HEK293T (cell line): ENCODE measurements at places on chromosomes 3 and 15.

GRCh38 chr15:101118116-101118515 is 133.7 kb downstream of the CHSY1 start:
- DNase-seq: no peak

GRCh38 chr15:69013726-69014406 is 629 bp upstream of the NOX5 start:
- no peak for DNase-seq

GRCh38 chr15:32705446-32705845 is 12.4 kb upstream of the GREM1 start:
- DNase-seq: no peak

DNA sequence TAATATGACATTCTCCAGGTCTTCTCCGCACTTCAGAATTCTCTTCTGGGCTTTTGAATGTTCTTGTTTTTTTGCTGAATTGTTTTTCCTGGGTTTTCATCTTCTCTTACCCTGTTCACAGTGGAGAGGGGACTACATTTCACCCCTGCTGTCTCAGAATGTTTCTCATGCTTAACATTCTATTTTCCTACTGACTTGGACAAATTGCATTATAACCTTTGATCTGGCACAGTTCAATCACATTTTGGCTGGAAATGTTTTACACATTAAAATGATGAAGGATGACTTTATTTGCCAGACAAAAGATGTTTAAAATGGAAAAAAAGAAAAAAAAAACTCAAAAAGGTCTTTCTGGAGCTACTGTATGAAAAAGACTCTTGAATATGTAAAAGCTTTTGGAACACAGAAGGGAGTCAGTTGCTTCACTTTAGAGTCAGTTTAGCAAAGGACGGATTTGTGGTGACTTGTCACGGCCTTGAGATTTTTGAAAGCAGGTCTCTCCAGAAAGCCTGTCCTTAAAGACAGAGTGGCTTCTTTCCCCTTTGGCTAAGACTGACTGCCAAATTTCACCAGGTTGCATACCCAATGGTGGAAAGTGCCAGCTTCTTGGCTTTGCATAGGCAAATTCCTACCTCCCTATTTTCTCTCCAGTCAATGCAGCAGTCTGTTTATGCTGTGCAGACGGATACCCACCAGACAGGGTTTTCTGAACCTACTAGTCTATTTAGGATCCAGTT is 401.0 kb upstream of the TBL1XR1 start:
- DNase-seq: no peak

DNA sequence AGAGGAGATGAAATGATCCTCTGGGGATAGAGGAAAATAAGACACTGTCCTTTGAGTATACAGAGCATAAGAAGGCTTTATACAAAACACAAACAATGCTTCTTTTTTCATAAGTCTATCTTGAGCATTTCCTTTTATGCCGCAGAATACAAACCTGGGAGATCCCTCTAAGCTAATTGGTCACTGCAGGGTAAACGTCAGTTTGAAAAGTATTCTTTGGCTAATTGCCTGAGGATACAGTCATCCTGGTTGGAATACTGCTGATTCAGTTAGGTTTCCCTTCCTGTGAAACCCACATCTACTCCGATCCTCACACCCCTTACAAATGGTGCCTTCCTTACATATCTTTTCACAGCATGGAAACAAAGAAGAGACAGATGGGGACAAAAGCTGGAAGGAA is 10.6 kb downstream of the WNT5A start:
- no peak for DNase-seq

- no peak for DNase-seq
These were observed 240.2 kb downstream of the ADAMTS17 start for GRCh38 chr15:100101426-100102089.

- DNase-seq: no peak
These were observed 46.5 kb upstream of the CCDC174 start for GRCh38 chr3:14605067-14605466.
